ENCODE measurements at places on chromosomes 7 and 10.

DNA sequence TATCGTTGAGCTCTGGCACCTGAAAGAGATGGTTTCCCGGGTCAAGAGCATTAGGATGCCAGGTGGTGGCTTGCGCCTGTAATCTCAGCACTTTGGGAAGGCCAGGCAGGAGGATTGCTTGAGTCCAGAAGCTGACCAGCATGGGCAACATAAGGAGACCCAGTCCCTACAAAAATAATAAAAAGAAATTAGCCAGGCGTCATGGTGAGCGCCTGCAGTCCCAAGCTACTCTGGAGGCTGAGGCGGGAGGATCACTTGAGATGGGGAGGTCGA, 6.1 kb upstream of the KCP start:
- DNase-seq: no peak

DNA sequence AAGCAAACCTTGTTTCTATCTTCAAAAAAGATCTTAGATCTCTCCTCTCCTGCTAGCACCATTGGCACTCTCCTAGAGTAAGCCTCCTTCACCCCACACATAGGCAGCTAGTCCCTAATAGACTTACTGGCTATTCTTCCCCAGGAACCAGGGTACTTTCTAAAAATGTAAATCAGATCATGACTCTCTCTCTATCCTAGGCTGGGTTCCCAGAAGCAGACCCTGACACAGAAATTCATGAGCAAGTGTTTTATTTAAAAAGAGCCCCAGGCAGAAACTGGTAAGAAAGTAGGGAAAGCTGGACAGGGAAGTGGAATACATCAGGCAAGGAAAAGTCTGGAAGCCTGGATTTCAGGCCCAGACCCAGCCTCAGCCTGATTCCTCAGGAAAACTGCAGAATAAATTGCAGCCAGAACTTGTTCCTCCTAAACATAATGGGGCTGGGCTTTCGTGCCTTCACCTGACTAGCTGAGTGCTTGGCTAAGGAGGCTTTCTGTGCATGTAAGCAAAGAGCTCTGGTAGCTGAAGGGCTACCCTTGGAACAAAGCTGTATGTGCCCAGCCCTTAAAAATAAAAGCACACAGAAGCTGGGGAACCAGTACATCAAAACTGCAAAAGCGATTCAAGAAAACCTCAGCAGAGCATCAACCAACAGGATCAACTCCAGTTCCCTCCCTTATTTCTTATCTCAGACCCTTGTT, 18.8 kb upstream of the SORBS1 start:
- DNase-seq: no peak

GRCh38 chr7:134395604-134396003, 63.3 kb downstream of the AKR1B1 start:
- no peak for DNase-seq

GRCh38 chr7:143931739-143932138, 3.3 kb upstream of the OR2F2 start:
- no peak for DNase-seq

- DNase-seq: no peak
Measured at GRCh38 chr7:106329971-106330733, 45.4 kb upstream of the NAMPT start.

- no peak for DNase-seq
Measured at GRCh38 chr10:98391578-98391991, 23.4 kb downstream of the PYROXD2 start.

DNA sequence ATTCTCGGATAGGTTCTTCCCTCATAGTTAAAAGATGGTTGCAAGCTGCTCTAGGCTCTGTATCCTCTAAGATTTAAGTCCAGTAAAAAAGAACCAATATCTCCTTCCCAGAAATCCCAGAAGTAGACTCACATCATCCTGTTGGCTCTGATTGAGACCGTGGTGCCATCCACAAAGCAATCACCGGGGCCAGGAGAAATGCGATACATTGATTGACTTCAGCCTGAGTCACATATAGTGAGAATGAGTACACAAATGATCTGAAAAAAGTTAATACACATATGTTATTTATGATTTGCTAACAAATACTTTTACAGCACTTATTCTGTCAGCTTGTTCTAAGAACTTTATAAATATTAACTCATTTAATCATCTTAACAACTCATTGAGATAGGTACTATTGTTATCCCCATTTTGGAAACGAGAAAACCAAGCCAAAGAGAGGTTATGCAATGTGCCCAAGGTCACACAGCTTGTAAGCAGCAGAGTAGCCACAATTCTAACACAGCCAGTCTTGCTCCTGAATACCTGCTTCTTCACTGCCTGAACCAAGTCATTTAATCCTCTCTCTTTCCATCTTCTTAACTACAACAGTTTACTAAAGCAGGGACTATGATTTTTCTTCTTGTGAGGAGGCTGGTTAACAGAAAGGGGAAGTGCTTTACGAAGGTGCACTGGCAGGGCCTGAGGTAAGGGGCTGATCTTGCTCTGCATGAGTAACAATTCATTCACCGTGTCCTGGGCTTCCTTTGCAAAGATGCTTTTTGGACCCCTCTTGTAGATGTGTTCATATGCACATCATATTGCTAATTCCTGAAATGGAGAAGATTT, 177.0 kb downstream of the REEP3 start:
- DNase-seq: no peak

DNA sequence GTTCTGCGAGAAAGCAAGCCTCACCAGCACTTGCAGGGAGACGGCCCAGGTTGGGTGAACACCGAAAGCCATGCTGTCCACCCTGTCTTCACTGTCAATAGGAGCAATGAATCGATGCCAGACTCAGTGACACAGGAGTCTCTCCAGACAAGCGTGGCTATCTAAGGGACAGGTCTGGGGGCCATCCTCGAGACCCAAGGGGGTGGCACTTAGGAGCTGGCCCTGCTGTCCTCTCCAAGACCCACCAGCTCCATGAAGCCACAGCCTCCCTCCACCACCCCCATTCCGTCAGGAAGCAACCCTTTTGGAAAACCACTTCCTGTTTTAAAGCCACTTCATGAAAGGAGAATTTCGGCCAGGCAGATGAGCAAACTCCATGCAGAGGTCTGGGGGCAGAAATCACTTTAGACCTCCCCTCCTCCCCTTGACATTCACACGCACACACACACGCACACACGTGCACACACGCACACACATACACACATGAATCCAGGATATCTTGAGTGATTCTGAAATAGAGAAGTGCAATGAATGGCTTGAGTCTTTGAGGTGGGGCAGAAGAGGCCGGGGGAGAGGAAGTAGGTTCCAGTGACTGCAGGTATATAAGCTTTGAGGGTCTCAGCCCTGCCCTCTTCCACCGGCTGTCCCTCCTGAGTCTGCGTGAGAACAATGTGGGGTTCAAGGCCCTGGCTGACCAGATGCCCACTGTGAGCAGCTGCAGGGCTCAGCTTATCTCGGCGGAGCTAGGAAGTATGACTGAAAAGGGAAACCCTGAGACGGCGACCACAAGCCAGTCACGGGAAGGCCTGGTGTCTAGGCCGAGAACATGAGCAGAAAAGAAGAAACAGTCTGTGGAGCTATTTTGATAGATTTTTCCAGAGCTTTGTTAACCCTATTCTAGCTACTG, 25.0 kb downstream of the RGS10 start:
- DNase-seq: no peak

- no peak for DNase-seq
Measured at GRCh38 chr10:101225846-101226421, 3.3 kb downstream of the LBX1 start.

DNA sequence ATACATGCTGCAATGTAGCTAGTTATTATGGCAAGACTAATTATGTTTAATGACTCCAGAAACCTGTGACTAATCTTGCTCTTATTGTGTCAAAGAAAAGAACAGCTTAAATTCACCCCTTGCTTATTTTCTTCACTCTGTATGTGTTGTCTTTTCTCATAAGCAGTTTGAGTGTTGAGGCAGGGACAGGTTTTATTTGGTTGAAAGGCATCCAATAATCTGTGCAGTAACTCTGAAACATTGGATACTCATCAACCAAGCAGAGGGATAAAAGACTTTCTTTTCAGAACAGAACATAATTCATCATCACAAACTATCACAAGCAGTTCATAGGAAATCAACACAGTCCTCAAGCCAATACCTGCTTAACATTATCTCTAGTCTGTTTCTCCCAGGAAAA, 797.6 kb upstream of the MBL2 start:
- no peak for DNase-seq

DNA sequence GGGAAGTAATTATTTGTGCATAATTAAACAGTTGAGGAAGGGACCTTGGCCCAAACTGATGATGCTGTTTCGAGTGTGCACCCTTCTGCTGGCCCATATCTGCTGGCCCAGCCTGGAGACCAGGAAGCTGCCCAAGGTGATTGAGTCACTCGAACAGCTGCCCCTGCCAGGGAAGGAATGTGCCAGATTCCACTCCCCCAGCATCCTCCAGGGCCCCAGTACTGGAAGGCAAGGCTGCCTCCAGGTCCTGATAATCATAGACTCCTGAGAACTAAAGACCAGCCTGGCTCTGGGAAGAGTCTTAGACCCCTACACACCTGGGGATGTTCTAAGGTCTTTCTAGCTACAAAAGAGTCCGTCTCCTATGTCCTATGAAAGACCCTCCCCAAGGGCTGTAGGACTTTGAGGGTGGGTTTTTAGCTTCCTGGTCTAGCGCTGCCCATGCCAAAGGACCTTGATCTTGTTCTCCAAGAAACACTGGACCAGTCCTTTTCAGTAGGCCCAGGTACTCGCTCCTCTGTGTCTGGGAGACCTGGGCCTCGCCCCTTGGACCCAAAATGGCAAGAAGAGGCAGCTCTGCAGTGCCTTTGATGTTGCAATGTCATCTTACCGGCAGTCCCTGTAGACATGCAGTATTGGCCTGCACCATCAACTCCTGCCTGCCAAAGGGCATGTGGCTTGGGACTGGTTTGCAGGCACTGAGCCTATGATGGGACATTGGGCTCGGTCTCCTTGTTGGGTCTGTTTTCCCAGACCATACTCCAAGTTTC, 103.2 kb upstream of the GPR26 start:
- DNase-seq: no peak

Measured in activated CD8-positive, alpha-beta memory T cell treated with anti-CD3 and anti-CD28 coated beads for 4 hours (primary cell).